ENCODE measurements at places on chromosomes 7 and 10.

GRCh38 chr7:158020706-158021095 lies 566.9 kb downstream of the PTPRN2 start:
- DNase-seq: no peak

DNA sequence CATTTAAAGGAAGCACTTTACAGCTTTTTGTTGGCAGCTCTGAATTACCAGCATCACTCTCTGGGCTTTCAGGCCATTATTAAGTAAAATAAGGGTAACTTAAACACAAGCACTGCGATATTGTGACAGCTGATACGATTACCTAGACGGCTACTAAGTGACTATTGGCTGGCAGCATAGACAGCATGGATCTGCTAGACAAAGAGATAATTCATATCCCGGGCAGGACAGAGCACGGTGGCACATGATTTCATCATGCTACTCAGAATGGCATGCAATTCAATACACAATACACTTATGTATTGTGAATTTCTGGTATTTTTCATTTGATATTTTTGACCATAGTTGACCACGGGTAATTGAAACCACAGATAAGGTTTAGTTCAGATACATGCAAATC lies 522.0 kb upstream of the LRRN3 start:
- no peak for DNase-seq

DNA sequence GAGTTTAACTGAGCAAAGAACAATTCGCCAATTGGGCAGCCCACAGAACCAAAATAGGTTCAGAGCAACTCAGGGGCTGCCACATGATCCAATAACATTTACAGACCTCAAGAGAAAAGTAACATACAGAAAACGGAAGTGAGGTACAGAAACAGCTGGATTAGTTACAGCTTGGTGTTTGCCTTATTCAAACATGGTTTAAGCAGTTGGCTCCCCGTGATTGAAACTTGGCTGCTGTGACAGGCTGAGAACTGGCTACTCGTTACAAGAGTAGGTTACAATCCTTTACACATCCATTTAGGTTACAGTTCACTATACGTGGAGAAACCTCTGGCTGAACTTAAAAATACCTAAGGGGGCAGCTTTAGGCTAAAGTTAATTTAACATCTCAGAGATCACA lies 673.1 kb upstream of the PHF14 start:
- no peak for DNase-seq

DNA sequence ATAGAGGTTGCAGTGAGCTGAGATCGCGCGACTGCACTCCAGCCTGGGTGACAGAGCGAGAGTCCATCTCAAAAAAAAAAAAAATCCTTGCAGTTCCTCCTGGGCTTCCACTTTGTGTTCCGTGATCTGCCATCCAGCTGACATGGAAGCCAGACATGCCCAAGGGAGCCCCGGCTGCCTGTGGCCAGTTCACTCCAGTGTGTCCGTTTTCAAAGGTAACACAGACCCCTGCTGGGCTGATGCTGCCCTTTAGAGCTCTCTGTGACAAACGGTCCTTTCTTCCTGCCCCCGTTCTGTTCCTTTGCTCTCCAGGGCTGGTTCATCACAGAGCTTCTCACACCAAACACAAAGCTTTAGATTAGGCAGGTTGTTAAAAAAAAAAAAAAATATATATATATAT lies 130.8 kb downstream of the CUL2 start:
- no peak for DNase-seq

DNA sequence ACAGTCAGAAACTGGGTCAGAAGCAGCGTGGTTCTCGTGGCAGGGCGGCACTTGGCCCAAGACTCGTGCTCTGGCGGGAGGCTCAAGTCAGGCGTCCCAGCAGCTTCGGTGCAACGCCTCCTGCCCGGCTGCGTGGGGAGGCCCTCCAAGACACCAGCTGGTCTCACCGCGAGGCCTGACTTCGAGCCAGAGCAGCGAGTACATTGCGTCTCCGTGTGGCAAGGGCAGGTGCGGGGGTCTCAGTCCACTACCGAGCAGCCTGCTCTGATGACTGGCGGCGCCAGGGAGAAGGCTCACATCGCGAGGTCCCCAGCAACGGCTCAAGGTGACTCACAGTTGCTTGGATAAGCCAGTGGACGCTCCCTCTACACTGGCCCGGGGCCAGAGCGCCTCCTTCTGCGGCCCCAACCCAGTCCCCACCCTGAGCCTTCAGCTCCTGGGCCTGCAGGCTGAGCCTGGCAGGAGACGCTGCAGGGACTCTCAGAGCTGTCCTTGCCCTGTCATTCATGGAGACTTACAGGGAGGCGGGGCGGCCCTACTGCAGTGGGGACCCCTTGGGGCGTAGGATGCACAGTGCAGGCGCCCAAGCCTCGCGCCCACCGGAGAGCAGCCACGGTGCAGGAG lies 41.9 kb upstream of the PRKAR1B start:
- DNase-seq: no peak

- no peak for DNase-seq
Measured at GRCh38 chr10:30412901-30413300, 21.1 kb upstream of the MAP3K8 start.

DNA sequence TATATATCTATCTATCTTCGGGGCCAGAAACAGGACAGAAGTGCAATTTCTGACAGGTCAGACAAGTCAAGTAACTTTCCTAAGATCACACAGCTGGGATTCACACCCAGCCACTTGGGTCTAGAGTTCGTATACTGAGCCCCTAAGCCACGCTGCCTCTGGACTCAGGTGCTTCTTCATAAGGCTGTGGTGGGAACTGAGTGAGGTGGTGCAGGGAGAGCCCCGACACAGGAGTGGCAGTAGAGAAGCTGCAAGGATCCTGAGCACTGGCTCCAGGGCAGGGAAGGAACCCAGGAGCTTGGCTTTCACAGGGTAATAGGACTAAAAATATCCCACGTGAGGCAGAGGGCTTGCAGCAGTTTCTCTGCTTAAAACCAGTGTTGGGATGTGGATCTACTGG lies 33.8 kb downstream of the C10orf53 start:
- no peak for DNase-seq

DNA sequence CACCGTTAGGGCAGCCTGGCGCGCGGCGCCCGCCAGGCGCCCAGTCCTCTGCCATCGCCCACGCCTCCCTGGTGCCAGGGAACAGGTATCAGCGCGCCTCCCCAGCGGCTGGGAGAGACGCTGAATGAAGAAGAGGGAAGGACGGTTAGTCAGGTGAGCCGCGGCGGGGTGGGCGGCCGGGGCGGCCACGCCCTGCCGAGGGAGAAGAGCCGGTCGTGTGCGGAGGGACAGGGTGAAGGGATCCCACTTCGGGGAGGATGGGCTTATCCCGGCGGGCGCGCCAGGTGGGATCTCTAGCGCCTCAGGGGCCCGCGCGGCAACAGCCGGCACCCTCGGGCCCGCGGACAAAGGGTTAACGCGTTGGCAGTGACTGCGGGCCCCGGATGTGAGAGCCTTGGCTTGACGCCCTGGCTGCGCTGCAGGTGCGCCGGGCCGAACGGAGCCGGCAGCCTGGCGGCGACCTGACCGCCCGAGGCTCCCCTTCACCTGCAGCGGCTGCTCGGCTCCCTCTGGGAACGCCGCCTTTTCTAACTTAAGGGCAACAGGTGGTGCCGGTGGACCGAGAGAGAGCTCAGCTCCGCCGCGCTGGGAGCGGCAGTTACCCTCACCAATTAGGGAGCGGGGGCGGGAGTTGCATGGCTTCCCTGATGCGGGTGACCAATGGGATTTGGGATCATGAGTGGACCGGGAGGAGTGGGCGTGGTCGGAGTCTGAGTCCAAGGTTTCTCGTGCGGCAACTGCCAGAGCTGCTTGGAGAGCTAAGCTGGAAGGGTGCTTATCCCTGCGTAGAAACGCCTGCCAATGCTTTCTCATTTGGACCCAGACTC lies at the start of gene ARL4A:
Gene ARL4A, plus strand, starts transcription at position 743 of the 827 bp plus-strand sequence. CDS start 622 bp downstream, outside the sequence.
- peak; percentile 95 for DNase-seq

DNA sequence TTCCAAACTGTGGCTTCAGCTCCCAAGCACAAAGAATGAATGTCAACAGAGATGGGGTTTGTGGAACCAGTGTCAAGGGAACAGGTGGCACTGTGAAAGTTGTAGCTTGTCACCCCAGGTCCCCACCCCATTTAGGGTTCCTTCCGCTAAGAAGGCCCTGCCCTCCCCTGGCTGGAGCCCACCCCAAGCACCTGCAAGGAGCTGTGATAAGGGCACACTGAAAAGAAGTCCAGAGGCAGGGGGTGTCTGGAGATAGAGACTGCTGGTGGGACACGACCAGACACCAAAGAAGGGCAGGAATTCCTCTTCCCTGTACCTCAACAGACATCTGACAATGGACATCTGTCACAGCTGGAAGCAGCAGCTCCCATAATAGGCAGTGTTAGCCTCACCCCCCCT lies 4.5 kb downstream of the GRID1 start:
- DNase-seq: no peak

GRCh38 chr10:76399226-76399625 lies 967.8 kb downstream of the LRMDA start:
- no peak for DNase-seq

- DNase-seq: no peak
Measured at GRCh38 chr7:128044064-128044463, 12.8 kb upstream of the LRRC4 start.

DNA sequence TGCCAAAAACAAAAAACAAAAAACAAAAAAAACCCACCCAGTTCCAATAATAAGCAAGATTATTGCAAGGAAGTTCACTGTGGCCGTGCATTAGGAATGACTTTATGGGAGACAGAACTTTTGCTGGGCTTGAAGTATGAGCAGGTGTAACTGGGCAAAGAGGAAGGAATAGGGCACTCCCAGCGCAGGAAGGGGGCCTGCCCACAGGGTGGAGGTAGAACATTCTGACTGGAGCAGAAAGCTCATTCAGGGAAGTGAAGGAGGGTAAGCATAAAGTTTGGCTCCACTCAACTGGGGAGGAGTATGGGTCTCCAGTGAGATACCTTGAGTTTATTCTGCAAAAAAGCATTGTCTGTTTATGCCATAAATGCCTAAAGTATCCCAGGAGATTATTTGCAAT lies 42.1 kb upstream of the WIPF3 start:
- no peak for DNase-seq

GRCh38 chr7:26789481-26790184 lies 74.8 kb downstream of the SKAP2 start:
- DNase-seq: peak; percentile 29

- DNase-seq: peak; percentile 49
Measured at GRCh38 chr10:67779465-67780203, 58.4 kb downstream of the DNAJC12 start.

DNA sequence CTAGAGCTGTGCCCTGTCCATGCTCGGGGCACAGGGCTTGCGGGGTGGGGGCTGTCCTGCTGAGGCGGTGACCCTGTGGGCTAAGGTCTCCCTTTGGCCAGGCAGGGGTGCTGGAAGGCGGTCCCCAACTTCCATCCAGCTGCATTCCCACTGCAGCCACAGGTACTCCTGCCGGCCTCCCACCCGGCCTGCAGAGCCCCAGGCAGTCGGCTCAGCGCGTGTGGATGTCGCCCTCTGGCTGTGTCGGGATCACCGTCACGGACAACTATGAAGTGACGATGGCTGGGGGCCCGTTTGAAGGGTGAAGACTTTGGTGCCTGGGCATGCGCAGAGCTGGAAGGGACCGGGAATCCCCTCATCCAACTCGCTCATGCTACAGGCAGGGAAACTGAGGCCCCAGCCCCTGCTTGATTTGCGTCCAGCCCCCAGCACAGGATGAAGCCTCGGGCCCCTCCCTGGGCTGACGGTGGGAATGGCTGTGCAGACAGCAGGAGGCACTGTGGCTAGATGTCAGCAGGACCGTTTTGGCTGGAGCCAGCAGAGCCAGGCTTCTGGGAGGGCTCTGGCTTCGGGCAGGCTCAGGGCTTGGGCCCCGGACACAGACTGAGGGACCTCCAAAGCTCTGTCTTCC lies 2.3 kb upstream of the TMEM184A start:
- DNase-seq: no peak

DNA sequence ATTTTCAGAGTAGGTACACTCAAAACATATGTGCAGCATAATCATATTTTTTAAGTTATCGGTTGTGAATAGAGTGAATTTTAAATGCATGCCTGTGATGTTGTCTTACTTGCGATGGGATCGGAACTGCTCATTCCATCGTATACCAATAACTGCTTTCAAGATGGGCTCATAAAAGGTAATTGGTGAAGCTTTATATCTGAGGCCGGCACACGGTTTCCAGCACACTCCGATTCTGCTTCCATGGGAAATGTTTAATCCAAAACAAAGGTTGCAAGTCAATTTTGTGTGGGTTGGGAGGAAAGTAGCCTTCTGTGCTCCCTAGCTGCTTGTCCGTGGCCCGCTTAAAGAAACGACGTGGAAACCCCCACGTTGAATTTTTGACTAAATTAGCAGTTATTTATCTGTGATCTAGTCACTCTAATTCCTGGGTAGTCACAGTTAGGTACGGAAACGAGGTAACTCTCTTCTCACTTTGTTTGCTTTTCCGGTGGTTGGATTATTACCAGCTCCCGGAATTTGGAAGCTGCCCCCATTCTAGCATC lies 10.1 kb upstream of the CELF2 start:
- DNase-seq: no peak
